ENCODE measurements at places on chromosomes 5 and 9. TPM values are rescaled to one million over a fixed set of nuclear protein-coding genes. Genes with fewer than 3 reads are reported as not detected.

DNA sequence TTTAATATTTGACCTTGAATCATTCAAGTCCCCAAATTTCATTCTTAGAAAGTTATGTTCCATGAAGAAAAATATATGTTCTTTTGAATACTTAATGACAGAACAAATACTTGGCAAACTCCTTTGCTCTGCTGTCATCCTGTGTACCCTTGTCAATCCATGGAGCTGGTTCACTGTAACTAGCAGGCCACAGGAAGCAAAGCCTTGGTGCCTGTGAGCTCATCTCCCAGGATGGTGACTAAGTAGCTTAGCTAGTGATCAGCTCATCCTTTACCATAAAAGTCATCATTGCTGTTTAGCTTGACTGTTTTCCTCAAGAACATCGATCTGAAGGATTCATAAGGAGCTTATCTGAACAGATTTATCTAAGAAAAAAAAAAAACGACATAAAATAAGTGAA lies 65.4 kb downstream of the WDR41 start:
- peak; percentile 76 for DNase-seq

GRCh38 chr9:124869986-124870560 lies 8.1 kb downstream of the ARPC5L start:
- DNase-seq, result peak; percentile 41

NOL6 gene
- 39.3 TPM for total RNA-seq

DNA sequence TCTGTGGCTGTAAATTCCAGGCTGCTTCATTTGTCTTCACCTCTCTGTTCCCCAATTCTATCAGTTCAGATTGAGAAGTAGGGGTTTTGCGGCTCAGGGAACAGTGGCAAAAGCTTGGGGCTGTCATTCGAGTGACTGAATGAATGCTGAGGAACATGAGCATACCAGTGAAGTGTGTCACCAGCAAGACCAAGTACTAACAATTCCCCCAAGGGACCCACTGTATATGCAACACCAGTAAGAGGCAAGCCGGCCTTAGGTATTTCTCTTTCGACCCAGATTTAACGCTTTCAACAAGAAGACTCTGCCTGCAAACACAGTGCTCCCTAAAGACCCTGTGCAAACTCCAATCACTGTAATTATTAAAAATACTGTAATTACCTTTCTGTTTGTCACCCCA lies 25.8 kb downstream of the KLHL3 start:
- DNase-seq, result no peak

- peak; percentile 10 for DNase-seq
Observed at GRCh38 chr5:151520294-151520693, 70.8 kb downstream of the FAT2 start.

DNA sequence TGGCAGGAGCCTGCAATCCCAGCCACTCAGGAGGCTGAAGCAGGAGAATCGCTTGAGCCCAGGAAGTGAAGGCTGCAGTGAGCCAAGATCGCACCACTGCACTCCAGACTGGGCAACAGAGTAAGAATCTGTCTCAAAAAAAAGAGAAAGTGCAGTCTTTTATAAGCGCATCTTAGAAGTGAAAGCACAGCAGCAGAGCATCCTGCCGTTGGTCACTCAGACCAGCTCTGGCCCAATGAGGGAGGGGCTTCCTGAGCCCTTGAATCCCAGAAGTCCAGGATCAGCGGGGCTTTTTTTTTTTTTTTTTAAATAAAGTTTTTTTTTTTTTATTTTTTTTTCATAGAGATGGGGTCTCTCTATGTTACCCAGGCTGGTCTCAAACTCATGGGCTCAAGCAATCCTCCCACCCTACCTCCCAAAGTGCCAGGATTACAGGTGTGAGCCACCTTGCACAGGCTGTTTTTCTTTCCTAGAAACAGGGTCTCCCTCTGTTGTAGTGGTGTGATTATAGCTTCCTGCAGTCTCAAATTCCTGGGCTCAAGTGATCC lies 42.3 kb downstream of the NAIF1 start:
- DNase-seq, result no peak

GRCh38 chr9:127124111-127124531 lies 1.7 kb upstream of the ANGPTL2 start:
- no peak for DNase-seq

- DNase-seq, result peak; percentile 30
Observed at GRCh38 chr5:91955610-91956009, 572.5 kb upstream of the ARRDC3 start.

DNA sequence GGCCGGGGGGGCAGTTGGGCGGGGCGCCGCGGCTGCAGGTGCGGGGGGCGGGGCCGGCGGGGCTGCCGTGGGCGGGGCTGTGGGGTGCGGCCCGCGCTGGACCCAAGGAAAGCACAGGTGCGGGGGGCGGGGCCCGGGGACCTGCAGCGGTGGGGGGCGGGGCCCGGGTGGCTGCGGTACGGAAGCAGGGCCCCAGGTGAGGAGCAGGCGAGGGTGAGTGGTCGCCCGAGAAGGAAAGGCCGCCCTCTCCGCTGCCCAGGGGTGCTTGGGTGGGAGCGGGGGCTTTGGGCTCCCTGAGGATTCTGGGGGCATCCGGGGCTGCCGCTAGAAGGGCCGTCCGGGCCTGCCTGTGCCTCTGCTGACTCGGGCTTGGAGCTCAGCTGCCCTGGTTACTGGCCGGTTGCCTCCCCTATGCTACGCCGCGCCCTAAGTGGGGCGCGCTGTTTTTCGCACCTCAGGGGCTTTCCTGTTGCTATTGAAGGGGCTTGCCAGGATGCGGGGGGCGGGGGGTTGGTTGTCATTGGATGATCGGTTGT lies 767 bp downstream of the RALGPS1 start:
- DNase-seq, result no peak

GABRA1 gene
- total RNA-seq, result not detected

DNA sequence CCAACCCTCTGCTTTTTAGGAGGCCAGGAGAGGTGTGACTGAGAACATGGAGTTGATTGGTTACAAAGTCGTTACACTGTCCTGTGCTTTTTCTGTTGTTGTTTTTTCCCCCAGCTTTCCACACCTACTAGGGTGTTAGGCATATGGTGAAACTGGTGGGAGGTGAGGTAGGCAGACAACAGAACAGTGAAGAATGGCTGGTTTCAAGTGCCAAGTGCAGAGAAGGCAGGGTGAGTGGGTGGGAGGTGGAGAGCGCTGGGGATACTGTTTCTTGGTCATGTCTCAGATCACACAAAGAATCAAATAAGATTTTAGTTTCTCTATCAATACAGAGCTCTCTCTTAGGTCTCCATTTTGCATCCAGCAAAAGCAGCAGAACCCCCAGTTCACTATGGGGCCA lies 2.2 kb upstream of the SPTAN1 start:
- DNase-seq, result no peak

DNA sequence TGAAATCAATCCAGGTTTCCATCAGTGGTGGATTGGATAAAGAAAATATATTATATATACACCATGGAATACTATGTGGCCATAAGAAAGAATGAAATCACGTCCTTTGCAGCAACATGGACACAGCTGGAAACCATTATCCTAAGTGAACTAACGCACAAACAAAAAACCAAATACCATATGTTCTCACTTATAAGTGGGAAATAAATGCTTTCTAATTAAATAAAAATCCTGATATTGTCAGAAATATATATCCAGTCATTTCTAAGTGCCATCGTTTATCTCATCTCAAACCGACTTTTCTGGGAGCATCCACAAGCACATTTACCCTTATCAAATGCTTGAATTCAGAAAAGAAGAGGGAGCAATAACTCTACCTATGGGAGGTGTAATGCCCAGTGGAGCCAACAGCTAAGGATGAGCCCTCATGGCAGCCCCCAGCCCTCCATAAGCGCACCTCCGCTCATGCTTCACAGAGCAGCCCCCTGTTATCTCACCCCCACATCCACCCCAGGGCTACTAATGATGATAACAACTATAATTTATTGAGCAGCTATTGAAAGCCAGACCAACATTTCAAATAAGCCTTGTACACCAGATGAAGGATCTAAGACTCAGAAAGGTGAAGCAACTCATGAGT lies 101.7 kb upstream of the SPOCK1 start:
- DNase-seq, result no peak

GZMA gene
- not detected for total RNA-seq

DNA sequence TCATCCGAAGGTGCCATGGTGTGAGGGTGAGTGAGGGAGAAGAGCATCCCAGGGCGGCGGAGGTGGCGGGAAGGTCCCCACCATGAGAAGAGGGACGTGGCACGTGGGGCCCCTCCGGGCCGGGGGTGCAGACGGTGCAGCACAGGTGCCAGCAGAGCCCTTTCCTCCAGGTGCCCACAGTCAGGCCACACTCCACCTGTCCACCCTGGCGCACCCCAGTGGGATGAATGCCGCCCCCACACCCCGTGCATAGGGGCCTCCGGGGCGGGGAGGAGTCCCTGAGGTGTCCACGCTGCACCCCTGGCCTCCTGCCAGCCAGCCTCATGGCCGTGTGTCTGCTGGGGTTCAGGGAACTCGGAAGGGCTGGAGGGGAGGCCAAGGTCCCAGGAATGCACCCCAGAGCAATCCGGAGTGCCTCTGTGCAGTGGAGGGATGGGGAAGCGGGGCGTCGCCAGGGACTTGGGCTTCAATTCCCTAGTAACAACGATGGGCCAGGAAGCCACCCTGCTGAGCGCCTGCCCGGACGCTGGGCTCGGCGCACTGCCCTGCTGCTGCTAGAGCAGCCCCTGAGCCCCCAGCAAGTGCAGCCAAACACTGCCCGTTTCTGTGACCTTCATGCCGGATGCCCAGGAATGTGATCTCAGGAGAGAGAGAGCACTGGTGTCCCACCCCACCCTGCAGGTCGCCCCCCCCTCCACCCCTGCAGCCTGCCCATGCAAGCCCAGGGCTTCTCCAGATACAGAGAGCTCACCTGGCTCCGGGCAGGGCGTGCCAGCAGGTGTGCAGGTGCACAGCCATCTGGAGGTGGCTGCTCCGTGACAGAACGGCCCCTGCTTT lies 8.8 kb upstream of the NACC2 start:
- no peak for DNase-seq

GRCh38 chr9:1369297-1369696 lies 319.1 kb downstream of the DMRT2 start:
- DNase-seq, result no peak

- DNase-seq, result no peak
Observed at GRCh38 chr5:2303431-2304100, 420.8 kb upstream of the IRX4 start.

GRCh38 chr9:34884747-34885189 lies 73.3 kb upstream of the PHF24 start:
- no peak for DNase-seq

DNA sequence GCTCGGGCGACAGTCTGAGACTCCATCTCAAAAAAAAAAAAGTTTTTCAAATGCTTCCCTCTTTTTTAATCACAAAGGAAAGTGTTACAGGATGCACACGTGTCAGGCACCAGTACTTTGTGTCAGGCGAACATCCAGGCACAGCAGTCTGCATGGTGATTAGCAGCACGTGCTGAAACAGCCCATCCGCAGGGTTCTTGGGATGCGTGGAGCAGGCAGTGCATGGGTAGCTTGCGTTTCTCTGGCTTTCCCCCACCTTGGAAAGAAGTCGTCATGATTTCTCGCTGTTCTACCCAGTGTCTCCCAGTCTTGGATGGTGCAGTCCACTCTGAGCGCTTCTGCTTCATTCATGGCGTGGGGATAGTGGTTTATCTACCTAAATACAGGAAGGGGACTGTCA lies 35.4 kb downstream of the GPR107 start:
- DNase-seq, result no peak

LOX gene
- 37.7 TPM for total RNA-seq

DNA sequence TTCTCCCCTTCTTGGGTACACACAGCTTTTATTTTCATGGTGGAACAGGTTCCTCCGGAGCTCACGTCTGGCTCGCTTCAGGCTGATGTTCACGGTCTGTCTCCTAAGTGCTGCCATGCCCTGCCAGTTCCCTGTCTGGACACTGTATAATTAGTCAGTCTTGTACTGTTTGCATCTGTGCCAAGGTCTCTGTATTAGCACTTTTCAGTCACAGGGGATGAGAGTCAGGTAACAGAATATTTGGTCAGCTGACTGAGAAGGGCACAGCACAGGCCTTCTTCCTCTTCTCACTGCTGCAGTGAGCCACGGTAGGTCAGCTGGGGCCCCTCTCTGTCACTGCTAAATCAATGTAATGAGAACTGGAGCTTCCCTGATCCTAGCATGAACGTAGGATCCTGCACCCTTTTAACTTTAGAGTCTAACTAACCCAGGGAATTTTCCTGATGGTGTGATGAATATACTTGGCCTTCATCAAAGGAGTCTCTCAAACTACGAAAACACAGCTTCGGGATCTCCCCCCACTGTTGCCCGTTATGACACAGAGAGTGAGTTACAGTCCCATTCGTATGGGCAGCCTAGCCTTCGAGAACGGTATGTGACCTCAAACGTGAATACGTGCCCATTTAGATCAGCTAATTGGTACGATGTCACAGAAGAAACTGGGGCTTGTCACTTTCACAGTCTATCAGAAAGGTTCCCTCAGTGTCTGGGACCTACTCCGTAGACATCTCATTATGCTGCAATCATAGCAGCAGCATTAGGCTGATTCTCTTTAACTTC lies 354.1 kb upstream of the RFX3 start:
- DNase-seq, result peak; percentile 59

- DNase-seq, result peak; percentile 86
Observed at GRCh38 chr5:87410931-87411330, 1.8 kb downstream of the CCNH start.

DNA sequence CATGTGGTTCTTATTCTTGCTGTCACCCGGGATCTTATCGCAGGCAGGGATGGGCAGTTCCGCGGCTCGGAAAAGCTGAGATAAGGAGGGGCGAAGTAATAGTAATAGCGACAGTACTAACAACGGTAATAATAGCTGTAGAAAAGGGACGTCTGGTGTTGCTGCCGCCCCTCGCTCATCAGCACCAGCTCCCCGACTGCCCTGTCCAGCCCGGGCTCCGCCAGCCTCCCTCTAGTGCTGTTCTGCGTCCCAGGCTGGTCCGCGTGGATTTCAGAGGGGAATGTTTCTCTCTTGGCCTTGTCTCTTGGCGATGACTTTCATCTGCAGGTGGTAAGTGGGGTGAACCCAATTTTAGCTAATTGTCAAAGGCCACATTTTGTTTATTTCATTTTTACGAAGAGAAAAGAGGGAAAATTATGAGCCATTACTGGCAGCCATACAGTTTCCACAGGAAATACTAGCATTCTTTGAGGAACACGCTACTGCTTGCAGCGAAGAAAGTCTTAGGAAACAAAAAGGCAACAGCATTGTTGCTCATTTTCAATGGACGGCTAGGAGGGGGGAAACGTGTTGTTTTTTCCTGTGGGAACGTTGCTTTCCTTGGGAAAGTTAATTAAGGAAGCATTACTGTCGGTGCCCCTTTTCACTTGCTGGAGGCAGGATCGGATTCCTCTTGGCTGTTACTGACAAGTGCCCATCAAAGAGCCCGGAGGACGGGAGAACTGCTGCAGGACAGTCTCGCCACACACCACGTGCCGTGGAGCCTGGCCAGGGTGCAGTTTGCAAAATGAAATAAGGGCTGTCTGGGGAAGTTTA lies 762 bp downstream of the SNCAIP start:
- peak; percentile 25 for DNase-seq

DNA sequence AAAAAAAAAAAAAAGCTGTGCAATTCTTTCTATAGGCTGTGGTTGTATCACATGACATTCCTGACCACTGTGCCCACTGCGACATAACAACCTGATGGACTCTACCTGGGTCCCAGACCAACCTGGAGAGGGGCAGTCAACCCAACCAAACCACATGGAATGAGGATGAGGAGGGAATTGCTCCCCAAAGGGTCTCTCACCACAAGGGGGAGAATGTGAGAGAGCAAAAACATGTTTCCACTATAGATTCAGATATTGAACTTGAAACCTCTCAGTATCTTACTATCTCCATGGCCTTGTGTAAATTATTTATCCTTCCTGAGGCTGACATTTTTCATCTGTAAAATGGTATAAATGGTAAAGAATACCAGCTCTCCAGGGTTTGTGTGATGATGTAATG lies 66.9 kb upstream of the SV2C start:
- no peak for DNase-seq

Measured in M059J (cell line).